ENCODE measurements at places on chromosomes 2 and 18.

DNA sequence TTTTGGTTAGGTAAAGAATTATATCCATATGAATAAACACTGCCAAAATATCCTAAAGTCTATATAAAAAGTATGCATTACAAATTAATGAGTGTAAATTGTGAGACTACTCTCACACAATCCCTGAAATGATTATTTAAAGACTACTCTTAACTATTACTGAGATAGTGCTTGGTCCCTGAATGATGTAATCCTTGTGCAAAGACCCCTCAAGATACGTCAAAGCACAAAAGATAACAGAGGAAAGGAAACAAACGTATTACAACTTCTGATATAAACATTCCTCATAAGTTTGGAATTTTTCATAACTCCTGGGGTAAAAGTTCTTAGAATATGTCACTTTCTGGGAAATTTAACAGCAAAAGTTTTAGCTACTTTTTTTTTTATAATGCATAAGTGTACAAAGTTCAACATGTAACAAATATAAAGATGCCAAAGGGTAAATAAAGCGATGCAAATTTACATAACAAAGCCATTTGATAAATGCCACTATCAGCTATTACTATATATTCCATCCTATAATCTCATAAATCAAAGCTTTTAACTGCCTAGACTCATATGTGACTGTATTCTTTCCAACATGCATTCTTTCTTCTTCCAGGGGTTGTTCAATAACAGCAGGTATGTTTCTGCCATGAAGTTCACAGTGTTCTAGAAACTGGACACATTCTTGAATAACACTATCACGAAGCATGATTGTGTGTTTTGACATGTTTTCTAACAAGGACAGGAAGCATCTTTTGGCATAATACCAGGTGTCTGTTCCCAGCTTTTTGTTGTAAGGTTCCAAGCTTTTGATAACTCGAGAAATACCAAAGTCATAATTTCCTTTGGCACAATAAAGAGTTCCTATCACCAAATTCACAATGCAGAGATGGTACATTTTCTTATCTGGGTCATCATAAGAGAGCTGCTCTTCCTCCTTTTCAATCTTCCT lies 158.0 kb downstream of the AGPS start:
- DNase-seq, result no peak

- no peak for DNase-seq
These were observed 24.8 kb downstream of the SMAD4 start for GRCh38 chr18:51054764-51055163.

DNA sequence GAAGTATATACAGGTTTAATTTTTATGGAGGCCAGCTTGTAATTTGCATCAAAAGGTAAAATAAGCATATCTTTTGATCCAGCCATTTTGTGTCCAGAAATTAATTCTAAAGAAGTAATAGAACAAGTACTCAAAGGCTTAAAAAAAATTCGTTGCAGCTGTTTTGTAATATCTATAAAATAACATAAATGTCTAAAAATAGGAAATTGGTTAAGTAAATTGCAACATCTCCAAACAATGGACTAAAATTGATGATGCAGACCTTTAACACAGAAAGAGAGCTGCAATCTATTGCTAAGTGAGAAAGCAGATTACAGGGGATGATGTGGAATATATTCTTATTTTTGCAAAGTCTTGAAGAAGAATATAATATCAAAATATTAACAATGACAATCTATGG lies 19.4 kb downstream of the AAK1 start:
- DNase-seq, result no peak

- DNase-seq, result no peak
These were observed 14.8 kb upstream of the MATN3 start for GRCh38 chr2:20027260-20027677.

GRCh38 chr2:205714058-205714776 lies 31.9 kb downstream of the NRP2 start:
- DNase-seq, result no peak

DNA sequence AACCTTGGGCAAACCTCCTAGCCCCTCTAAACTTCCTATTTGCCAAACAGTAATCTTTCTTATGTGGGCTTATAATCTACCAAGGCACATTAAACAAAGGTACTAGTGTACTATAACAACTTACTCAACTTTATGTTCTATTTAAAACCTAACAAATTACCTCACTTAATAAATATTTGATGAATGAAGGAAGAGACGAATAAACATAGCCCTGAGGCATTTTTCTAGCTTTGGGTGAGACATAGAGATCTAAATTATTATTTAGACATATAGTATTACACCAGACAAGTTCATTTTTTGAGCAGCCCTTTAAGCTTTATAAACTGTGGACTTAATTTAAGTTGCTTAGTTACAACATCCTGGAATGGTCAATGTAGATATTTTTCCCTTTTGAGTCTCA lies 104.6 kb downstream of the UNC80 start:
- no peak for DNase-seq

GRCh38 chr18:13465476-13465875 lies 246.9 kb downstream of the LDLRAD4 start:
- DNase-seq, result no peak

DNA sequence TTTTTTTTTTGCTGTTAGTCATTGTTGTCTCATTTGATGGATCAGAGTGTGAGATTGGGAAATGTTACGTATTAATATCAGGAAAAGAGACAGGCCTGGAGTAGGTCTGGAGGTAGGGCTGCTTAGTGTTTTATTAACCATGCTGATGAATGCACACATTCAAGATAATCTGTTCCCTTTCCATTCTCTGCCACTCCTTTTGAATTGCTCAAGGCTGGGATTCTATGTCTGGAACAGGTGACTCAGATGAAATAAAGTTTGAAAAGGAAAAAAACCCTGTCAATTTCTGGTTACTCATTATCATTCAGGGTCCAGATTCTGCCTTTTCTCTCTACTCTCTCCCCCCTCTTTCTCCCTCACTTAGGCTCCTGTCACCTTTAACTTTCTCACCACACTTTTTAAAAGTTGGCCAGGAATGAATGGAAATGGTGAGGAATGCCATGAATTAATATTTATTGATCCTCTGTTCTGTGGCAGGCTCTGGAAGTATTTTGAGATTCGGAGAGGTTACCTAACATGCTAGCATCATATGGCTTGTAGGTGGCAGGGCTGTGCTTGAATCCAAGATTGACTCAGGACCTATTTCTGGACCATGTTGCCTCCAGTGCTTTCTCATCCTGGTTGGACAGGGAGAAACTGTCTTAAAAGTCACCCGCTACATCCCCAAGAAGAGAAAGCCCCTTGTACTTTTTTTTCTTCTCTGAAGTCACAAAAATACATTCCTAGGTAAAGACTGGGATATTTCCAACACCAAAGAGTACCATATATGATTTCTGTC lies 40.2 kb downstream of the MAP4K4 start:
- no peak for DNase-seq

DNA sequence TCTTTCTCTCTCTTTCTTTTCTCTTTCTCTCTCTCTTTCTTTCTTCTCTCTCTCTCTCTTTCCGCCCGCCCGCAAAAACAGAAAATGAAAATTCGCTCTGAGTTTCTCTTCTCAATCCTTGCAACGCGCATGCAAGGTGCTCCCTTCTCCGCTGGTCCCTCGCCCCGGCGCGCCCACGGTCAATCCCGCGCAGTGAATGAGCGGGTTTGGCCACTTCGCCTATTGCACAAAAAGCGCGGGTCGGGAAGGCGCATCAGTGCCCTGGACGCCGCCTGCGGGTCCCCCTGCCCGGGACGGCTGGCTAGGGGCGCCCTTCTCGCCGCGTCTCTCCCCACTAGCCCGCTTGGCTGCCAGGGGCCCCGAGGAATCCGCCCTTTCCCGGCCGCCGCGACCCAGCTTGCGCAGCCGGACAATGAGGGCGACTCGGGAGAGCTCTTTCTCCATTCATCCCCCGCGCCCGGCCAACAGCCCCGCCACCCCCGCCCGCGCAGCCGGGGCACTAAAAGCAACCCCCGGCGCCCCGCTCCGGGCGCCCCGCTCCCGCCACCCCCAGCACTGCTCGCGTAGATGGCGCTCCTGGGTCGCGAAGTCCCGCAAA lies 706 bp downstream of the LAMA1 start:
- no peak for DNase-seq

DNA sequence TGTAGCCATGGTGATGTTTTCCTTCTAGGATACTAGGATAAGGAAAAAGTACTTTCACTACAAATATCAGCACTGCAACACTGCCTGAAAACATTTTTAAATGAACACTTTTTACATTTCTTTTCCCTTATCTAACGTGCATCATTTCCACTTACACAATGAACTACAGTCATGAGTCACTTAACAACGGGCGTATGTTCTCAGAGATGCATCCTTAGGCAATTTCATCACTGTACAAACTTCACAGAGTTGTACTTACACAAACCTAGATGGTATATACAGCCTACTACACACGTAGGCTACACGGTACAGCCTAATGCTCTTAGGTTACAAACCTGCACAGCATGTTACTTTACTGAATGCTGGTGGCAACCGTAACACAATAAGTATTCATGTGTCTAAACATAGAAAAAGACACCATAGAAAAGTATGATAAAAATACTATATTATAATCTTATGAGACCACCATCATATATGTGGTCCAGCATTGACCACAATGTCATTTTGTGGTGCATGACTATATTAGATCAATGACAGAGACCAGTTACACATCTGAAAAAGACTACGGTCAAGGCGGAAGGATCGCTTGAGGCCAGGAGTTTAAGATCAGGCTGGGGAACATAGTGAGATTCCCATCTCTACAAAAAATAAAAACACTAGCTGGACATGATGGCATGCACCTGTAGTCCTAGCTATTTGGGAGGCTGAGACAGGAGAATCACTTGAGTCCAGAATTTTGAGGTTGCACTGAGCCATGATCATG lies 39.8 kb downstream of the WDR33 start:
- DNase-seq, result no peak

DNA sequence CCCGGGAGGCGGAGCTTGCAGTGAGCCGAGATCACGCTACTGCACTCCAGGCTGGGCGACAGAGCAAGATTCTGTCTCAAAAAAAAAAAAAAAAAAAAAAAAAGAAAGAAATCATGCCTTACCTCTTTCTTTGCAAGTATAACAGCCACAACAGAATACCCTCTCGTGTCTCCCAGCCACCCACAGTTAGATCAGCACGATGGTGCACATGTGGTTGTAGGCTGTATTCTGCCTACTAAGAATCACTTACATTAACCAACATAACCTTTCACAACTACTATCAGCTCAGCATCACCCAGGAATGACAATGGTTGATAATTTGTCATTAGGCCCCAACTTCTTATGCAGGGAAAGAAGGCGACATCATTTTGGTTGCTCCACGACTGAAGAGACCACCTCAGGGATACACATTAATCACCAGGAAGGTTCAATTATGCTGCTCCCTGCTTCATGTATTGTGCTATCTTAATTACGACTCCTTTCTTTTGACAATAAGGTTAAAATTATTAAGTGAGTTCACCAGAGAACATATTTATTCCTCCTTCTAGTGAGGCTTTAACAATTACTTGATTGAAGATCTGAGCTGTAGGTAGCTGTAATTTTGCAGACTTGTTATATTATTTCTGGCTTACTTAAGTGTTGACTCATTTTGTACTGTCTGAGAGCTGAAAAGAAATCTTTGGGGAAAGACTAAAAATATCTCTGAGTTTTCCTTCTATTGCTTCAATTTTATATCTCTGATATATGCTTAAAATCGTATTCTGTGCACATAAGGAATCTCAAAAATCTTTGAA lies 120.1 kb downstream of the LRP1B start:
- DNase-seq, result no peak

GRCh38 chr18:53148123-53148522 lies 808.1 kb downstream of the DCC start:
- DNase-seq, result no peak

DNA sequence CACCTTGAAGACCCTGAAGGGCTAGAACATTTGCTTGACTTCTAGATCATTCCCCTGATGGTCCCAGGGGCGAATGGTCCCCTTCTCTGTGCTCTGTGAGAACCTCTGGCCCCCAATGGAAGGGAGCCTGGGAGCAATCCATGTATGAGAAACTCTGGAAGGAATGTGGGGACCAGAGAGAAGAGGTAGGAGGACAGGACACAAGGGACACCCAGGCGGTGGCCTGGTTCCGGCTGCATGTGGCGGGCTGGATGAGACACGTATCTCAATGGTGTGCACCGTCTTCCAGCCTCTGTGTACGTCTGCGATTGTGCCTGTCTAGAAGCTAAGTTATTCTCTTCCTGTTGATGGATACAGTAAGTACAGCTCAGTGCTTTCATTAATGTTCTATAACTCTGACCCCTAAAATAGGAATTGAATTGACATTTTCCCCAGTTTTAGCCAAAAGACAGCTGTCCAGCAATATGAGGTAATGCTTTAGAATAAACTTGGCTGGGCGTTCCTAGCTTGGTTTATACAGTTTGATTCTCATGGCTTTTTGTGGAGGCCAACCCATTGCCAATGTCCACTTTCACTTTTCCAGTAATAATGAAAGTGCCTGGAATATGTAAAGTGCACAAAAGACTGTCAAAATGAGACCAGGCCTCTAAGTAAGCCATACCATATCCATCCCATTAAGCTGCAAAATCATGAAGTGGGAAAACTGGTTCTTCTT lies 30.1 kb upstream of the COPS8 start:
- DNase-seq, result no peak

DNA sequence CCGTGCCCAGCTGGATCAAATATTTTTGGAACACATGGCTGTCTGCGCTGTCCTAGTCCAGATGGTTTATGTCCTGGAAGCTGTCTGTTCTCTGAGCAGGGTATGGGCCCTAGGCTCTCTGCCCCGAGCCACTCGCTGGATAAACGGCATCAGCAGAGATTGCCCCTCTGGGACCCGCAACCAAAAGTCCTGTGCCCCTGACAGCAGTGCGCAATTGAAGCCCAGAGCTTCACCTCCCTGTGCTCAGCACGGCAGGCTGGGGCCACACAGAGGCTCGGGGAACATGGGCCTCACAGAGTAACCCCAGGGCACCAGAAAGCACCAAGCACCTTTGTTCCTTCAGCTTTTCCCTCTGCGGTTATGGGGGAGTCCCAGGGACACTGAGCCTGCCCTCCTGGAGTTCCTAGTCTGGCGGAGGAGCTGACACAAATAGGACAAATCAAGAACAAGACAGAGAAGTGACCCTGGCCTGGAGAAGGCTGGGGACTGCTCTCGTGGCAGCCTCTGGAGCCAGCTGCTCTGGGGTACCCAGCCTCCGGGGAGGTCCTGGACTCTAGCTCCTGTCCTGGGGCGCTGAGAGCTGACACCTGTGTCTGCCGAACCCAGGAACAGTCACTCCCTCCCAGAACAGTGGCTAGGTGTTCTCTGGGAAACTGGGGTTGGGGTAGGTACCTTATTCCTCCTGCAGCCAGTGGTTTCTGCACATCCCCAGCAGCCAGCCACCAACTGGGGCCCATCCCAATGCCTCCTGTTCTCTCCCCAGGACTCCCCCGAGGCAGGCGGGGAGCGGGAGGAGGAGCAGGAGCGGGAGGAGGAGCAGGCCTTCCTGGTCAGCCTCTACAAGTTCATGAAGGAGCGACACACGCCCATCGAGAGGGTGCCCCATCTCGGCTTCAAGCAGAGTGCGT lies 12.3 kb downstream of the ARID5A start:
- DNase-seq, result no peak

GRCh38 chr2:33518929-33519328 lies 42.5 kb downstream of the RASGRP3 start:
- no peak for DNase-seq

- DNase-seq, result peak; percentile 41
These were observed 21.6 kb upstream of the SLC20A1 start for GRCh38 chr2:112623913-112624777.

GRCh38 chr2:6945087-6945813 lies 28.0 kb downstream of the RNF144A start:
- DNase-seq, result no peak

GRCh38 chr18:78875016-78875777 lies 104.4 kb upstream of the SALL3 start:
- no peak for DNase-seq

- DNase-seq, result no peak
These were observed 69.3 kb upstream of the FN1 start for GRCh38 chr2:215505044-215505786.

- no peak for DNase-seq
These were observed 16.7 kb downstream of the L3MBTL4 start for GRCh38 chr18:6397931-6398566.
